Effector CD4-positive, alpha-beta T cell (primary cell): ENCODE measurements at places on chromosomes 12 and 14.

- DNase-seq: no peak
Observed at GRCh38 chr12:57829025-57829777, 10.7 kb upstream of the AVIL start.

- no peak for DNase-seq
Observed at GRCh38 chr14:65997347-65997746, 488.8 kb upstream of the CCDC196 start.

DNA sequence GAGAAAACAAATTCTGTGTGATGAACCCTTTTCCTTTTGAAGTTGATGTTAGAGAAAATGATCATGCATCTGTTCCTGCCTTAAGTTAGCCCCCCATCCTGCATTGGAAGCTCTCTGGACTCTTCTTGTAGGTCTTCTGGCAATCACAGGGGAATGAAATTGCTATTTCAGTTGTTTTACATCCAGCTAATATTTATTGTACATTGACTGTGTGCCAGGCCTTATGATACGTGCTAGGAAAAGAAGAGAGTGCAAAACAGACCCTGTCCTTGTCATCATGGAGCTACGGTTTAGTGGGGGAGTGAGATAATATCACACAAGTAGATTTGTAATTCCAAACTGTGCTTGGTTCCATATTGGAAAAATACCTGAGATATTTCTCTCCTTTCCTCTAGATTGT, 118.6 kb downstream of the TGFB3 start:
- no peak for DNase-seq

DNA sequence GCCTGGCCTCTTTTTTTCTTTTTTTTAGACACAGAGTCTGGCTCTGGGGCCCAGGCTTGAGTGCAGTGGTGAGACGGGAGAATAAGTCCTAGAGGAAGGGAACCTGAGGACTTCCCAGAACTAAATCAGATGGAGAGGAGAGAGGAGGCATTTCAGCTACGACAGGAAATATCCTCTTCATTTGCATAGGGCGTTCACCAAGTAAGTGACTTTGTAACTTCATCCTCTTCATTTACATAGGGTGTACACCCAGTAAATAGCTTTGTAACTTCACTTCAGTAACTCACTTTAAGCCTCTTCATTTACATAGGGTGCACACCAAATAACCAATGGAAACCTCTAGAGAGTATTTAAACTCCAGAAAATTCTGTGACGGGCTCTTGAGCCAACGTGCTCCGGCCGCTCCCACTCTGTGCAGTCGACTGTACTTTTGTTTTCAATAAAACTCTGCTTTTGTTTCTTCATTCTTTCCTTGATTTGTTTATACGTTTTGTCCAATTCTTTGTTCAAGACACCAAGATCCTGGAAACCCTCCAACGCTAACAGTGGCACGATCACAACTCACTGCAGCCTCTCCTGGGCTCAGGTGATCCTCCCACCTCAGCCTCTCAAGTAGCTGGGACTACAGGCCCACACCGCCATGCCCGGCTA, 21.4 kb upstream of the ANKRD9 start:
- DNase-seq: no peak

GRCh38 chr12:115756271-115756670, 521.2 kb downstream of the MED13L start:
- DNase-seq: no peak

GRCh38 chr12:53825246-53826081, 73.7 kb upstream of the CISTR start:
- DNase-seq: no peak

DNA sequence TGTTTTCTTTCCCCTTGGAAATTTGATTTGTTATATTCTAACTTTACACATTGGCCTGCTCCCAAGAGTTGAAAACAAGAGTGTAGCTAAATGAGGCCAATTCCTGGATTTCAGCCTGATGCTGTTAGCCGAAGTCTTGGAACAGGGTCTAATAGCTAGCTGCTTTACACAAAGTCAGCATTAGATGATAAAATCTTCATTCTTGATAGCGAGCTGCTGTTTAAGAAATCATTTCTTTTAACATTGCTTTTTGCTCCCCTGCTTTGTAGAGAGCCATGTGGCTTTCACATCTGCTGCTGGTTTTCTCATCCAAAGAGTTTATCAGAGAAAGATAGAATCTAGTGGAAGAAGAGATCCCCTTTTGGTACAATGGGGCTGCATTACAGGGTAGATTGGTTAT, 22.3 kb downstream of the FBXW8 start:
- no peak for DNase-seq

- no peak for DNase-seq
Observed at GRCh38 chr12:4416276-4416675, 29.3 kb downstream of the FGF6 start.

DNA sequence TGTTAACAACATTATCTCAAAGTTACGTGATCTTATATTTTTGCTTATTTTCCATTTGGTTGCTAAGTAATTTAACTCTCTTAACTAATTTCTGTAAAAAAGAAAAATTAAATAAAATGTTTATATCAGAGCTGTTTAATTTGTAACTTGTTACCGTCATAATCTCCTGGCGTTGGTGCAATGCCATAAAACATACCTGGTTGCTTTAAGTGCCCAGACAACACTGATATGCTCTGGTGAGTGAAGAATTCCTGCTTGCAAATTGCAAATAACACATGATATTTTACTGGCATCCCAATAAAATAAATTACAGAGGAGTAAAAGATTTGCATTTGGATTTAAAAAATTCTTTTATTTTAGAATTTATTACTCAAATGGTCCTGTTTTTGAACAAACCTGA, 640.1 kb upstream of the MIS18BP1 start:
- no peak for DNase-seq

- no peak for DNase-seq
Observed at GRCh38 chr14:56816574-56817391, 6.5 kb upstream of the OTX2 start.

DNA sequence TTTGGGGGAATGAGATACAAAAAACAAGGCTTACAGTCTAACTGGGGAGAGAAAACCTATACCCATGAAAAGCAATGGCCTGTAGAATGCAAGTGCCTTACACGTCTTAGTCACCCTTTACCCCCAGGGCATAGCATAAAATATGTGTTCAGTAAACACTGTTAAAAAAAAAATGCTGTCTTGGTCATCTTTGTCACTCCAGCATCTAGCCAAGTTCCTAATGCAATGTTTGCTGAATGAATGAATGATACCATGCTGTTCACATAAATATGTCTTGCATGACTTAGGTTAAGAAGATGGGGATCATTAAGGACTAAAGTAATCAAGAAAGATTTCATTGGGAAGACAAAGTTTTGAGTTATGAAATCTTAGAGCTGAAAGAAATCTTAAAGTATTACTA, 38.5 kb downstream of the PPP2R5E start:
- no peak for DNase-seq

DNA sequence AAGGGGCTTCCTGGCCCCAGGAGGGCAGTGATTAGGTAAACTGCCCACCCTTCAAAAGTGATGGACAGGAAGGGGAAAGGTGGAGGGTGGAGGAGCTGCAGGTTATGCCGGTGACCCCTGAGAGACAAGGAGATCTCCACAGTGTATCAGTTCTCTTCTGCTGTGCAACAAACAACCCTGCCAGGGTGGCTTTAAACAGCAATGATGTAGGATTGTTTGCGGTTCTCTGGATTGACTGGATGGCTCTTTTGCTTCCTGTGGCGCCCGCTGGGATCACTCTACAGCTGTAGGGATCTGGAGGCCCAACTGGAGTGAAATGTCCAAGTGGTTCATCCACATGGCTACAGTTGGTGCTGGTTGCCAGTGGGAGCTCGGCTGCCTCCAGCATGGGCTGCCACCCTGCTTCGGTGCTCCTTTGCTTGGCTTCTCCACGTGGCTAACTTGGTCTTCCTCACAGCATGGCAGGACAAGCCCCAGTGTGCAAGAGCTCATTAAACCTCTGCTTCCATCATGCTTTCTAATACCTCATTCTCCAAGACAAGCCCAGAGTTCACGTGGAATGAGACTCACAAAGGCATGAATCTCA, 8.6 kb upstream of the ANKRD9 start:
- no peak for DNase-seq

- no peak for DNase-seq
Observed at GRCh38 chr14:102203382-102203781, 63.7 kb downstream of the WDR20 start.

GRCh38 chr12:51911307-51911706, 4.0 kb downstream of the ACVRL1 start:
- no peak for DNase-seq

GRCh38 chr12:77299001-77299400, 233.6 kb upstream of the E2F7 start:
- DNase-seq: no peak

- DNase-seq: no peak
Observed at GRCh38 chr14:97413022-97413539, 615.9 kb downstream of the VRK1 start.

- no peak for DNase-seq
Observed at GRCh38 chr12:123445388-123446332, 9.2 kb upstream of the RILPL2 start.

GRCh38 chr12:38919191-38919590, 13.8 kb upstream of the CPNE8 start:
- no peak for DNase-seq

DNA sequence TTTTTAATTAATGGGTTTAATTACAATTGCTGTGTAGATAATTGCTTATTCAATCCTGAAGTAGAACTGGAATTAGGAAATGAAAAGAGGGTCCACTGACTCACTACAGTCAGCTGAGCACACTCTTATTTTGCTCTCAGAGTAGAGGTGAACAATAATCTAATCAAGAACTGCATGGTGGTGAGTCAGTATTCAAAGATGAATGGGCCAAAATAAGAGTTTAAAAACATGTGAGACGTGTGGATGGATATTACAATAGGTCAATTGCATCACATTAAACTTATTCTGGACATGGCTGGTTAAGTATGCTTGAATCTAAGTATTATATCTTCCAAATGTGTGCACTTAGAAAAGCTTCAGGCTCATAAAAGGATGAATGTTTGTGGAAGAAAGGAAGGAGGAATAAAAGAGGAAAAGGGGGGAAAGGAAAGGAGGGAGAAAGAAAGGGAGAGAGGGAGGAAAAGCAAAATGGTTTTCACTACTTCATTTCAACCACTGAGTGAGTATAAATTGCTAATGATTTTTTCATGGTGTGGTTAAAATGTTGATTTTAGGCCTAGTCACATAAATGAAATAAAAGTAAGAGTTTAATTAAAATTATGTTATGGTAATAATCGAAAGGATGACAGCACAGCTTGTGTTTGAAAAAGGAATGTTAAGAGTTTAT, 27.0 kb upstream of the EEA1 start:
- no peak for DNase-seq

- DNase-seq: no peak
Observed at GRCh38 chr12:95446506-95446900, 27.4 kb upstream of the METAP2 start.

- no peak for DNase-seq
Observed at GRCh38 chr12:91893476-91893875, 252.2 kb downstream of the BTG1 start.
